Dermis microvascular lymphatic vessel endothelial cell (primary cell): ENCODE measurements at places on chromosomes 5 and 9. TPM values are rescaled to one million over a fixed set of nuclear protein-coding genes. Genes with fewer than 3 reads are reported as not detected.

DNA sequence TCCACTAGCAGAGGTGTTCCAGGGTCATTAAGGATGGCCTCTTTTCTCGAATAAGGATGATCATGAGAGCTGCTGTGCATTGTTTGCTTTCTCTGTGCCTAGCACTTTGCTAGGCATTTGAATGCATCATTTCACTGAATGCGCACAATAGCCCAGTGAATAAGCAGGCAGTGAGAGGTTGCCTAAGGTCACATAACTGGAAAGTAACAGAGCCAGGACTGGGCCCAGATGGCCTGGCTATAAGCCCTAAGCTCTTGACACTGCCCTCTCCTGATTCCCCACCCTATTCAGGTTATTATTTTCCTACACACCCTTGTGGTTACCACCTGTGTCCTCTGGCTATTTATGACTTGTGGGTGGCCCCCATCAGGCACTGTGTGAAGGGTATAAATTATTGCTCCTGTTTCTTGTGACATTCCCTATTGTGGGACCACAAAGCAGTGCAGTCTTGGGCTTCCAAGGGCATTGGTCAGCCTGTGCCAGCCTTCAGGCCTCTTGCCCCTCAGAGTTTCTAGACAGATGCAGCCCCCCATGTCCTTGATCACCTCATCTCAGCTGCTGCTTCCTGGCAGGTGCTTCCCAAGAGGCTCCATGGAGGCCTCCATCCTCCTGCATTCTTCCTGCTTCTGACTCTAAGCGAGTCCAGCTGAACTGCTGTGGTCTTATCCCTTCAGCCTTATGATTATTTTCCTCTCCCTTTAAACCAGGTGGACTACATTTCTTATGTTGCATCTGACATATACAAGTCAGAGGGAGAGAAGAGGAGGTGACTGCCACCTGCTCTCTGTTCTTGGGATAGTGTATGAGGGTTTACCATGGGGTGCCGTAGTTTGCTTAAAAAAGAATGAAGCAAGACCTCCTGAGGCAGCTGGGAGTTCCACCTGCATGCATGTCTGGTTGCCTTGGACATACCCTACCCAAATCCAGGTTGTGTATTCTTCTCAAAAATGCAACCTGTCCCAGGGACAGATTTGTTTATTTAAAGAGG is 47.6 kb downstream of the ANGPTL2 start:
- DNase-seq = peak; percentile 61

DNA sequence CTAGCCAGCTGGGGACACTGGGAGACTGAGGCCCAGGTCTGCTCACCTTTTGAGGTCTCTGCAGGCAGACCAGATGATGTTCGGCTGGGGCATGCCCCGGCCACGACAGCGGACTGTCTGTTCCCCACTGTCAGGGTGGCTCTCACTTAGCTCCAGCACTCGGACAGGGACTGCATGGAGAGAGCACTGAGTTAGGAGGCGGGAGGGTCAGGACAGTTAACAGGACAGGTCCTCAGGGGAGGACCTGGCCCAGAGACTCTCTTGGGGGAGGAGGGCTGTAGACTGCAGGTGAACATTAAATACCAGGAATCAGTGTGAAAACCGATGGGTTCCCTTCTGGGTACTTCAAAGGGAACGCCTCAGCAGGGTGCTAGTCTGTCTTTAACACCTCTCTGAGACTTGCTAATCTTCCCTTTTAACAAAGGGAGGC is 25.1 kb downstream of the PDGFRB start:
- no peak for DNase-seq

Gene RGS7BP
- total RNA-seq = 0.13 TPM in 2 replicates

Gene PAEP
- not detected in 2 replicates for total RNA-seq

GRCh38 chr5:68268101-68268851 is 52.7 kb downstream of the PIK3R1 start:
- DNase-seq = no peak

- no peak for DNase-seq
Measured at GRCh38 chr5:174706997-174707572, 17.3 kb upstream of the MSX2 start.

Gene IL13
- total RNA-seq = not detected in 2 replicates

GRCh38 chr9:133048595-133048994 is 13.2 kb upstream of the CEL start:
- peak; percentile 10 for DNase-seq

Gene TMEFF1
- 7.1 and 12.9 TPM in 2 replicates for total RNA-seq

DNA sequence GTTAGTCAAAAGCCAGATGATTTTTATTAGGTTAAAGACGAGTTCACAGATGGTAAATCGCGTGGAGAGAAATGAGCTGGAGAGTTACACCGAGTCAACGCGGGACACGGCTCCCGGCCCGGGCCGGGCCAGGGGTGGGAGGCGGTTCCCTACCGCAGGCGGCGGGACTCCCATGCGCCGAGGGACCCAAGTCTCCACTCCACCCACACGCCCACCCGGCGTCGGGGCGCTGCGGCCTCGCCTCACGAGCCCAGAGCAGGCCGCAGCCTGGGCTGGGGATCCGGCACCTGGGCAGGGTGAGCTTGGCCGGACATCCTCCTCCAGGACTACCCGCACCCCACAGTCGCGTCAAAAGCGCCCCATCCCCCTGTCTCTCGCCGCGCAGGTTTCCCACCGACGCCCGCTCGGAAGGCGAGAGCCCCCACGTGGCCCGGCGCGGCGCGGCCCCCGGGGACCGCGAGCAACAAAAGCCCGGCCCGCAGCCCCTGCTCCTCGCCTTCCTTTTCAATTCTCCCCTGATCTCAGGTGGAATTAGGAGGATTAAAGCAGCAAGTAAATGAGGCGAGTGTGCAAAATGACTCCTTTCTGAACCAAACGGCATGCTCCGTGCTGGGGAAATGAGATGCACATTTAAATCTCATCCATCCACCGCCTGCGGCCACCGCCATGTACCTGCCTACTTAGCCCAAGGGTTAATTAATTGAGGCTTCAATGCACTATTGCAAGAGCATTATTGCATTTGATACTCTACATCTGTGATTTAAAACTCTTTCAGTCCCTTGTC is 196.5 kb upstream of the TBCA start:
- peak; percentile 15 for DNase-seq

- DNase-seq = peak; percentile 25
Measured at GRCh38 chr9:83280268-83280667, 217.3 kb upstream of the RASEF start.

- DNase-seq = no peak
Measured at GRCh38 chr5:94361832-94362796, 256.3 kb downstream of the KIAA0825 start.

DNA sequence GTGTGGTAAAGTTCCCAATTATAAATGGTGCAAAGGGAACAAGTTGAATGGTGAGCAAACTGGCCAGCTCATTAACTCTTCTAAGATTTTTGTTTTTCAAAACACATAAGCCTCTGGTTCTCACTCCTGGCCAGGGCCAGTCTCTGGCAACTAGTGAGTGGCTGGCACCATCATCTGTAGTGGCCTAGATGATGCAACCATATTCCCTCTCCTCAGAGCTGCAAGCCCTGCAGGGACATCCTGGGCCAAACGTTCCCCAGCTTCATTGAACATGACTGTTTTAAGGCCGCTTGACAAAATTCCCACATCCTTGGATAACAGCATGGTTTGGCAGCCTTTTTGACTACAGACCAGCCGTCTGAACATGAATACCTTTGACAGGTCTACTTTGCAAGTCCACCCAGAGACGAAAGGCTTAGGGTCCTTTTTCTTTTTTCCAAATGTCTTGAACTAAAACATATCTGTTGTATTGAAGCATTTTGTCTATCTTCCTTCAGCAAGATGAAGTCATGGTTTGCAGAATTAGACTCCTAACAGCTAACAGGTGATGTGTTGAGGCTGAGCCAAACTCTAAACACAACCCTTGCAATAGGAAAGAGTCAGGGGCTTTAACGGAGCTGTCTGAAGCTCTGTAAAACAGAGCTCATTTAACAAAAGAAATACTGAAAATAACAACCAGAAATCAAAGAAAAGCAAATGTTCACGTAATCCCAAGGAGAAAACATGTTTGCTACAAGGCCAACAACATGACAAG is 23.8 kb downstream of the MACROH2A1 start:
- no peak for DNase-seq

GRCh38 chr5:142770650-142771609 is 753 bp downstream of the ARHGAP26 start:
- peak; percentile 63 for DNase-seq

Gene LRRC26
- 0.13 TPM in 1 of 2 replicates, not detected in the other for total RNA-seq

GRCh38 chr9:32551276-32552051 is 663 bp upstream of the SMIM27 start:
- DNase-seq = no peak

GRCh38 chr5:35454011-35454525 is 163.6 kb upstream of the SPEF2 start:
- DNase-seq = no peak

GRCh38 chr9:7721291-7721690 is 78.3 kb downstream of the DMAC1 start:
- no peak for DNase-seq

Gene POLR3G
- 2.9 and 5.9 TPM in 2 replicates for total RNA-seq

GRCh38 chr5:159341906-159342310 is 11.6 kb upstream of the IL12B start:
- DNase-seq = peak; percentile 42

DNA sequence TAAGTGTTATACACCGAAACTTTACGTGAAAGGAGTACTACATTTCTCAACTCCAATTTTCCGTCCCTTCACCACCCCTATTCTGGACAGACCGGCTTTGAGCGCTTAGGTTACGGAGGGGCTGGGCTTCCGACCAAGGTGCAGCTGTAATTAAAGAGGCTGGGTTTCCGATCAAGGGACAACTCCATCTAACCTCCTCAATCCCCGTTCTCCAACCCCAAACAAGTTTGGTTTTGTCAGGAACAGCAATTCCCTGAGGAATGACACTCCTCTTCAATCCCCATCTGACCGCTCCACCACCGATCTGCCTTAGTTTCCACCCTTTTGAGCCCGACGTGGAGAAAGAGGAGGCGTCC is 577 bp downstream of the TUT7 start:
- DNase-seq = no peak

DNA sequence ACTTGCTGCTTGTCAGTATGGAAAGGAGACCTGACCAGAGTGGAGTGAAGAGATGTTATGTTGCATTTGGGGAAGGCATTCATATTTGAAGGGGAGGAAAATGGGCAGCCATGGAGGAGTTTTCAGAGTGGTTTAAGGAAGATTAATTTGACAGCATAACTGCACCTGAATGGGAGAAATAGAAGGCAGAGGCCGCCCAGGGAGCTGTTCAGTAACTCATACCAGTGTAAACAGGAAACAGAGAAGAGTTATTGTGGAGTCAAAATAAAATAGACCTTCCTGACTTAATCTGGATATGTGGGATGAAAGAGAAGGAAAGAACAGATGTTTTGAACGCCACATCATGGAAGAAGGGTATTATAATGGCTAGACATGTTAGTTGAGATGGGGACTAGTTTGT is 13.4 kb downstream of the SLC44A1 start:
- no peak for DNase-seq

Gene PCDHGA10
- 3.0 and 6.2 TPM in 2 replicates for total RNA-seq

GRCh38 chr9:37192803-37193202 is 72.4 kb downstream of the ZCCHC7 start:
- no peak for DNase-seq

DNA sequence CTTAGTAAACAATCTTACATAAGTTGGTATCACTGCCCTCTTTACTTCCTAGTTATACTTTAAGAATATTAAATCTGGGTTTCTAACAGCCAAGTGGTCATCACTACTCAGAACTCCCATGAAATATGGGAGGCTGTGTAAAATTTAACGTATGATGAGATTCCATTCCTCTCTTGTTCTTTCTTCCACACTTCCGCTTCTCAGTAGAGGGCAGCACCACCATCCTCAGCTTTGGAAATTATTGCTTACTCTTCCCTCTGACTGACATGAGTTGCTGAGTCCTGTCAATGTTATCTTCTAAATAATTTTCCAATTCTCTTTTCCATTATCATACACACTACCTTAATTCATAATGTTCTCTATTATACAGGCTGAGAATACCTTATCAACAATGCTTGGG is 194.0 kb downstream of the RFX3 start:
- DNase-seq = no peak

GRCh38 chr5:59322058-59322457 is 571.5 kb downstream of the PDE4D start:
- DNase-seq = no peak

DNA sequence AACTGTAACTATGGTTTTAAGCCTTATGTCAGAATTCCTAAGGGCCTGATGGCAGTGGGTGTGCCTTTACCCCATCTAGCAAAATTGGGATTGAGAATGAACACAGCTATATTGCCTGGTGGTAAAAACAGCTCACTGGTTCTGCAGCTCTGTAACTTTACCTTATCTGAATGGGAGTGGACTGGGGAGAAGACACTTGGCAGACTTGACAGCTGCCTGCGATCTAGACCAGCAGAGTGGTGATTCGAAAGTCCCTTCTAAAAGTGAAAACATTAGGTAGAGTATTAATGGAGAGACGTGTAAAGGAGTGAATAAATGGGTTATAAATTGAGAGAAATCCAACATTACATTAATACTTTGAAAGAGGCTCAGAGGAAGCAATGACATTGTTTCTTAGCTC is 289.1 kb upstream of the EDIL3 start:
- DNase-seq = no peak

GRCh38 chr9:89738137-89738932 is 133.5 kb downstream of the GADD45G start:
- no peak for DNase-seq

DNA sequence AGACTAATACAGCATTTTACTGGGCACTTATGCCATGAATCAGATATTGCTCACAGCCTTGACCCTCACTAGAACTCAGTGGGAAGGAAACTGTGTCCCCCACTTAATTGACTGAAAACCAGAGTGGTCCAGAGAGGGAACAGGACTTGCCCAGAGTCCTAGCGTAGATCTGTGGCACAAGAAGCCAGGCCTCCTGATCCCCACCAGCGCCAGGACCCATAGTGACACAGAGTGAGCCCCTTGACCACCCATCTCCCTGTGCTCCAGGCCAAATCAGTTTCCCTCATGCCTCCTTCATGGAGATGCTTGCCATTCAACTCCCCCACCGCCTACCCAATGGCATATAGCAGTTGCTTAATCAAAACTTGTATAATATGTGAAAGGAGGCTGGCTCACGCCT is 8.3 kb downstream of the KIF12 start:
- no peak for DNase-seq

Gene GFM2
- total RNA-seq = 29.4 and 29.8 TPM in 2 replicates

Gene EQTN
- under 0.01 TPM in 1 of 2 replicates, not detected in the other for total RNA-seq

Gene TMEM171
- total RNA-seq = 0.76 and 1.4 TPM in 2 replicates

GRCh38 chr9:34218446-34218845 is 39.6 kb downstream of the UBAP1 start:
- no peak for DNase-seq

- DNase-seq = peak; percentile 74
Measured at GRCh38 chr9:125462861-125463291, 201.2 kb downstream of the GAPVD1 start.
